ENCODE measurements at places on chromosomes 7 and 10. TPM values are rescaled to one million over a fixed set of nuclear protein-coding genes. Genes with fewer than 3 reads are reported as not detected.

Gene ACSM6
- total RNA-seq = not detected

GRCh38 chr7:6256677-6257535 lies 15.5 kb downstream of the CYTH3 start:
- no peak for DNase-seq

- DNase-seq = no peak
These were observed 103.0 kb downstream of the COL26A1 start for GRCh38 chr7:101465576-101466196.

Gene FAM25G
- not detected for total RNA-seq

DNA sequence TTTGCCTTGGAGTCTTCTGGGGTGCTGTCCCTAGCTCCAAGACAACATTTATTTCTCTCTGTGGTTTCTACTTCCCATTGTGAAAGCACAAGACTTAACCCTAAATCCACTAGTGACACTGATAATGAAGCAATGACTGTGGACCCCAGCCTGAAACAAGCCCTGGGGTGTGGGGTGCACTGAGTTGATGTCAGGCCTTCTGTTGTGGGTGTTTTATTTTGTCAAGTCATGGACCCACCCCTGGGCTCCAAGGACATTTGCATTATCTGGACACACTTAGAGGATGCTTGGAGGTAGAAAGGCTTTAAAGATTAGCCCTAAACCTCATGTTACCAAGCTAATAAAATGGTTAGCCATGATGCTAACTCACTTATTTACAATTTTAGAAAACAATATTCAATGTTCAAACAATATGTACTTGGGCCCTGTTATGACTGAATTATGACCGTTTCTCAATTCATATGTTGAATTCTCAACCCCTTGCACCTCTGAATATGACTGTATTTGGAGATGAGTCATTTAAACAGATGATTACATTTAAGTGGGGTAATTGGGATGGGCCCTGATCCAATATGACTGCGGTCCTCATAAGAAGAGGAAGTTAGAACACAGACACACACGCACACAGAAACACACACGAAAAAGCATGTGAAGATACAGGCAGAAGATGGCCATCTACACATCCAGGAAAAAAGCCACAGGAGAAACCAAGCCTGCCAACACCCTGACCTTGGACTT lies 137.2 kb upstream of the IGFBP3 start:
- no peak for DNase-seq

Gene RBM20
- total RNA-seq = 0.13 TPM
